ENCODE measurements at places on chromosomes 1 and 21. TPM values are rescaled to one million over a fixed set of nuclear protein-coding genes. Genes with fewer than 3 reads are reported as not detected.

AMPD1 gene
- not detected for total RNA-seq

DNA sequence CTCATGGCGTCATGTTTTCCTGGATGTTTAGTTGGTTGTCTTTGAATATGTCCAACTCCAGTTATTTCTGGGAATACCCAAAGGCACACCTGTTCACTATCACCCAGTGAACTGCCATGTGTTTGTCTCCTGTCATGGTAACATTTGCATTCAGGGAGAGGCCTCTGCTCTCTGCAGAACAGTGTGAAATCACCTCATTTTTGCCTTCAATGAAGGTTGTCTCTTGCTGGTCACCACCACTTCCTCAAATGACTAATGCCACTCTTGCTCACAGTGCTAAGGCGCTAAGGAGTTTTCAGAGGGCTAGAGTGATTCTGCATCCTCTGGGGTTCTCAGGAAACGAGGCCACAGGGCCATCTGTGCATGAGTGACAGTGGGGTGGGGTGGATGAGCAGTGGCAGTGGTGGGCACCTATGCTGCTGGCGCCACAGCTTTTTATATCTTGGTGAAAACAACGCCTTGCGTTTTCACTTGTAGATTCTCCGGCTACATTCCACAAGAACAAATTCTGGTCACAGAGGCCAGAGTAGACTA is 60.0 kb upstream of the ATP5PO start:
- H3K4me3 ChIP-seq = no peak overlapping the region
- H3K4me1 ChIP-seq = peaks cover 22% of the 10 kb centered on the region
- H3K27me3 ChIP-seq = no peaks in the 10 kb centered on the region
- no peak overlapping the region for H3K27ac ChIP-seq
- no peak for DNase-seq

DNA sequence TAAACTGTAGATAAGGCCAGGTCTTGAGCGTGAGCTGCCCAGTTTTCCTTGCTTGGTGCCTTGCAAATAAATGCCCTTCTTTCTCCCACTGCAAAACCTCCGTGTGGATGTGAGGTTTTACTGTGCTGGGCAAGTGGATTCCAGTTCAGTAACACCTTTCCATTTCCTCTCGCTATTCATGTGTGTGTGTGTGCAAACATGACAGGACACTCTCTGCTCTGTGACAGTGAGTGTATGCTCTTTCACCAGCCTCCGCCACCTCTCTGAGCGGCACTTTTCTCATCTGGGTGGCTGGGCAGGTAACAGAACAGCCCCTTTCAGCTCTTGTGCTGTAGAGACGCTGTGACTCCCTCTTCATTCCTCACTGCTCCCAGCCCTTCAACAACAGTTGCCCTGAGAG is 23.9 kb downstream of the CNIH3 start:
- H3K27ac ChIP-seq = no peak overlapping the region
- H3K27me3 ChIP-seq = no peaks in the 10 kb centered on the region
- no peak for DNase-seq
- no peak overlapping the region for H3K4me3 ChIP-seq

DNA sequence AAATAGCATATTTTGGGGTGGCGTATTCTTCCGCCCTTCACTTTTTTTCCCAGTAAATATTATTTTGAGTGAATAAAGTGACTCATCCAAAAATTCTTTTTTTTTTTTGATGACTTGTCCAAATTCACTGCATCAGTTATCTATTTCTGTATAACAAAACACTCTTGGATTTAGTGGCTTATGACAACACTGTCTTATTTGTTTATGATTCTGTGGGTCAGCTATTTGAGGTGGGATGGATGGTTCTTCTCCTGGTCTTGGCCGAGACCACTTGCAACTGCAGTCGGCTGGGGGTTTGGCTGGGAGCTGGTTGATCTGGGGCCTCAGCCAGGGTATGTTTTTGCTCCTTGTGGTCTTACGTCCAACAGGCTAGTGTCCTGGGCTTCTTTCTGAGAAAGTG is 39.9 kb upstream of the SRSF10 start:
- peaks cover 10% of the 10 kb centered on the region for H3K4me1 ChIP-seq
- DNase-seq = no peak
- H3K27me3 ChIP-seq = no peaks in the 10 kb centered on the region
- no peak overlapping the region for H3K4me3 ChIP-seq

GRCh38 chr1:82686774-82687173 is 886.0 kb downstream of the ADGRL2 start:
- DNase-seq = no peak
- no peak overlapping the region for H3K27ac ChIP-seq
- H3K4me1 ChIP-seq = no peaks in the 10 kb centered on the region
- no peaks in the 10 kb centered on the region for H3K36me3 ChIP-seq

All from neural progenitor cell (in vitro differentiated cells).